ENCODE measurements at places on chromosomes 4 and X. TPM values are rescaled to one million over a fixed set of nuclear protein-coding genes. Genes with fewer than 3 reads are reported as not detected.

Gene NDST3
- total RNA-seq: not detected

GRCh38 chr4:144709793-144710525 lies 64.0 kb downstream of the HHIP start:
- no peak overlapping the region for H3K4me3 ChIP-seq
- H3K4me1 ChIP-seq: no peaks in the 10 kb centered on the region
- H3K36me3 ChIP-seq: no peaks in the 10 kb centered on the region
- no peak overlapping the region for H3K27ac ChIP-seq
- no peaks in the 10 kb centered on the region for H3K27me3 ChIP-seq

- peaks cover 8% of the 10 kb centered on the region for H3K4me1 ChIP-seq
- DNase-seq: peak; percentile 66
- no peaks in the 10 kb centered on the region for H3K27me3 ChIP-seq
- H3K27ac ChIP-seq: no peak overlapping the region
- H3K4me3 ChIP-seq: no peak overlapping the region
Measured at GRCh38 chr4:95268819-95269565, 279.8 kb downstream of the UNC5C start.

Gene CXCL13
- total RNA-seq: 4.4 TPM

Gene NPY5R
- not detected for total RNA-seq

Gene CT45A5
- not detected for total RNA-seq

GRCh38 chrX:115560978-115561604 lies at the start of gene PLS3:
PLS3 (plus strand) TSS chrX:115561174; CDS start chrX:115610251, 49,077 bp downstream.
- H3K4me3 ChIP-seq: peak within 1 kb of the TSS; percentile 54
- peaks cover 15% of the 10 kb centered on the region for H3K4me1 ChIP-seq
- H3K27ac ChIP-seq: peak within 1 kb of the TSS; percentile 87
- peaks cover 41% of the 10 kb centered on the region for H3K27me3 ChIP-seq
- peak; percentile 76 for DNase-seq
- no peaks in the 10 kb centered on the region for H3K36me3 ChIP-seq

Gene OPRPN
- total RNA-seq: not detected

Gene HTN1
- not detected for total RNA-seq

- no peaks in the 10 kb centered on the region for H3K27me3 ChIP-seq
- H3K4me3 ChIP-seq: no peak overlapping the region
- no peak for DNase-seq
Measured at GRCh38 chr4:187865914-187866313, 129.7 kb upstream of the ZFP42 start.

DNA sequence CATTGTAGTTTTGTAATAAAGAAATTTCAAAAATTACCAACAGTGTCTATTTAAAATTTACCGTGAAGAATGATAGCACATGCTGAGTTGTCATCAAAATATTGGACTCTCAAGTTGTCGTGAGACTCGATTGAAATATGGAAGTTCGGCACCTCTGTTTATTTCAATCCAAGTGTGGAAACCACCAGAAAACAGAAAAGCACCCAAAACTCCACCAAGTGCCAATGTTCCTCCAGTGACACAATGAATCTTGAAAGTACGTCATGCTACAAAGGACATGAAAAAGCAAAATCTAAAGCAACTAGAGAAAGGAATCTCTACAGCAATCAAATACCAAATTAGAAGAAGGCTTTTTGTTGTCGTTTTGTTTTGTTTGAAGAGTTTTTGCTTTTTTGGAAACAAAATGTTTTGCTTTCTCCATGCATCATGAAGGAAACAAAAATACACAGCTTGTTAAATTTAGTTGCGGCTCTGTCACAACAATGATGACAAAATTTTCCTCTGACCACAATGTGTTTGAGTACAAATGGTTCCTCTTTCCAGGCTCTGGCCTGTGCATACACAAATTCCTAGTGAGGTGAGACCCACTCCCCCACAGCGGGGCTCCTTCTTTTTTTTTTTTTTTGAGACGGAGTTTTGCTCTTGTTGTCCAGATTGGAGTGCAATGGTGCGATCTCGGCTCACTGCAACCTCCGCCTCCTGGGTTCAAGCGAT lies 9.6 kb upstream of the IL13RA1 start:
- no peaks in the 10 kb centered on the region for H3K36me3 ChIP-seq
- no peak overlapping the region for H3K4me3 ChIP-seq
- no peak for DNase-seq
- H3K27ac ChIP-seq: no peak overlapping the region
- H3K4me1 ChIP-seq: no peaks in the 10 kb centered on the region

- peak overlapping the region; percentile 66 for H3K4me3 ChIP-seq
- peaks cover 34% of the 10 kb centered on the region for H3K4me1 ChIP-seq
- no peaks in the 10 kb centered on the region for H3K36me3 ChIP-seq
- H3K27me3 ChIP-seq: no peaks in the 10 kb centered on the region
- peak overlapping the region; percentile 86 for H3K27ac ChIP-seq
Measured at GRCh38 chr4:80183250-80184052, 13.9 kb upstream of the PRDM8 start.

DNA sequence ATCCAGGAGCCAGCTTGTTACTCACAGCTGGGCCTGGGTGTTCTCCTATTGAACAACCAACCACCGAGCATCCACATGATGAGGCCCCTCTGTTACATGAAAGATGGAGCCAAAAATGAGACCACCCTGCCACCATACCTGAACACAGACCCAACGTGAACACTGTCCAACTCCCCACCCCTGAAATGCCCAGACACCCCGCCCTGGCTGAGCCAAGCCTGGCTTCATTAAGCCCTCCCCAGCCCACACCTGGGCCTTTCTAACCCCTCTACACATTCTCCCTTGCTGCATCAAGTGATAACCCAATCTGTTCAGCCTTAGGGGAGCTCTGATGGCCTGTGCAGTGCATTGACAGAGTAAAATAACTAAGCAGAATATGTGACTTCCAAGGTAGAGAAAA lies 80.7 kb downstream of the EVC start:
- no peak overlapping the region for H3K4me3 ChIP-seq
- no peaks in the 10 kb centered on the region for H3K27me3 ChIP-seq
- DNase-seq: no peak
- no peak overlapping the region for H3K27ac ChIP-seq
- no peaks in the 10 kb centered on the region for H3K4me1 ChIP-seq

DNA sequence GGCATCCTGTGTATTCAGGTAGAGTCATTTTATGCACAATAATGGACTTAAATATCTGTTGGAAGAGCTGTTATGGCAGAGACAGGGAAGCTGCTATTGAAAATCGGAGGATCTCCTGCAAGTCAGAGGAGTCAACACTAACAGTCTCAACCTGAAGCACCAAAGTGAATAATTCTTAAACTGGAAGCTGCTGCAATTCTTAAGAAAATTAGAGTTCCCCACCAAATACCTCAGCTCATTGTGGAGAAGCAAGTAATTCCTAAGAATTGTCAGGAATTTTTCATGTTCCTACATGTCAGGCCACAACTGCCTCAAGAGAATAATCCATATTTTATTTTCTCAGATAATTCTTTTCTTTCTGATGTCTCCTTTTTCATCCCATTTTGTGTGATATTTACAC lies 892.6 kb upstream of the LCORL start:
- H3K36me3 ChIP-seq: no peaks in the 10 kb centered on the region
- H3K27ac ChIP-seq: no peak overlapping the region
- no peak overlapping the region for H3K4me3 ChIP-seq
- DNase-seq: no peak
- no peaks in the 10 kb centered on the region for H3K27me3 ChIP-seq
- no peaks in the 10 kb centered on the region for H3K4me1 ChIP-seq

Gene ARMCX2
- 6.7 TPM for total RNA-seq

GRCh38 chr4:82645936-82646565 lies 84.3 kb upstream of the TMEM150C start:
- no peaks in the 10 kb centered on the region for H3K27me3 ChIP-seq
- no peak for DNase-seq
- no peaks in the 10 kb centered on the region for H3K4me1 ChIP-seq
- H3K36me3 ChIP-seq: peaks cover 6% of the 10 kb centered on the region

All from stomach (tissue), 19 donors.